NCI-H1694 treated with DMSO at 0.1 percent for 48 hours (cell line): ENCODE measurements at places on chromosomes 12 and 14.

DNA sequence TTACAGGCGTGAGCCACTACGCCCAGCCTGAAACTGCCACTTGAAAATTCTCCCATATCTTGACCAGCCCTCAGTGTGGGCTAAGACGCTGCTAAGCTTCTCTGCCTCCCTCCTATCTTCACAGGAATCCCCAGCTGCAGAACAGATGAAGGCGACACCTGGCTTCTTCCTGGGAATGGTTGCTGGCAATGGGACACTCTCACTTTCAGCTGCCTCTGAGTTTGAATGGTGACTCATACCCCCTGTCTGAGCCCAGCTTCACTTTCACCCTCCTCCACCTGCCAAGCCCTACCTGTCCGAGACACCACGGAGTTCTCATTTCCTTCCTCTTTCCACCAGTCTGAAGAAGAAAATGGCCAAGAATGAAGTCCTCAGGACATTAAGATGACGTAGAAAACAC is 18.3 kb upstream of the VASH1 start:
- DNase-seq, result no peak

GRCh38 chr12:78885466-78885865 is 20.9 kb downstream of the SYT1 start:
- no peak for DNase-seq

DNA sequence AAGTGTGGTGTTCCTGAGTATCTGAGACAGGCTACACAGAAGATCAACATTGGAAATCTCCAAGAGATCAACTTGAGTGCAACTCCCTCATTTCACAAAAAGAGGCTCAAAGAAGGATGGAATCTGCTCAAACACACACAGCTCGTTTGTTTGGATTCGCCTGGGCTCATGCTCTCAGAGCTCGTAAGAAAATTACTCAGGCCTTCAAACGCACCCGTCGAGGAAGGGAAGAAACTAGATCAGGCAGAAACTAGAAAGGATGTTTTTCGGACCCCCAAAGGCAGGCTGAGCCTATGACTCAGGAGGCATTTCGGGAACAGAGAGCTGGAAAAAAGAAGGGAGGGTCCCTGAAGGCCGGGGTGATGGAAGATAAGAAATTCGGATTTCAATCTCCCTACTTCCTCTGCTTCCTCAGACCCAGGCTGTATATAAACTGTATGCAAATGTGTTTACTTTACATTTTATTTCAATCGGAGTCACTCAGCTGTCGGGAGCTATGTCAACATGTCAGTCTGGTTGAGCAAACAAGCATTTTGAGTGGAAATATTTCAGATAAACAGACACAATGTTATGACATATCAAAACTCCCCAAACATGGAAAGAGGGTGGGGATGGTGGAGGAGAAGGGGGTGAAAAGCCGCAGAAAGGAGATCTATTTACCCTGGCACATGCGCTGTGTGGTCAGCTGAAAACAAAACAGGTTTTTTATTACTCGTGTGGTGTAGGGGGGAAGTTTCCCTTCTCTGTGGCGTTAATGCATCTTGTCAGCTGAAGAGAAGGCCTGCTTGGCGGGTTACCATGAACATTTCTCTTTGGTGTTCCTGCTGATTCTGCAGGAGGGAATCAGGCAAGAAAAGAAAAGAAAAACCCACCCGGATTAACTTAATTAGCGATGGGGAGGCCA is 129.1 kb upstream of the TBX3 start:
- DNase-seq, result no peak

GRCh38 chr14:89911010-89911919 is 43.3 kb downstream of the EFCAB11 start:
- no peak for DNase-seq

GRCh38 chr12:25107920-25108319 is 87.0 kb downstream of the DNAI7 start:
- no peak for DNase-seq
